ENCODE measurements at places on chromosomes 5 and 9.
A peak's percentile ranks its signal among the peaks of the same experiment; 100 is the strongest.

DNA sequence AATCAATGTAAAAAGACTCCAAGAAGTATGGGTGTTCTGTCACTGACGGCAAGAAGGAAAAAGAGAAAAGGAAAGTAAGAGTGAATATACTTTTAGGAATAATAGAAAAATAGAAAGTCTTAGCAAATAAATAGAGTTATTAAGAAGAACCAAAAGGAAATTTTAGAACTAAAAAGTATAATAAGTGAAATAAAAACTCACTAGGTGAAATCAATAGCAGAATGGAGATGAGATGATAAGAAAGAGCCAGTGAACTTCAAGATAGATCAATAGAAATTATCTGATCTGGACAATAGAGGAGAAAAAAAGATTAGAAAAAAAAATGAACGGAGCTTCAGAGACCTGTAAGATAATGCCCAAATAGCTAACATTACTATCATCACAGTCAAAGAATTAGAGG lies 31.6 kb upstream of the ANXA6 start:
- no peak for DNase-seq

DNA sequence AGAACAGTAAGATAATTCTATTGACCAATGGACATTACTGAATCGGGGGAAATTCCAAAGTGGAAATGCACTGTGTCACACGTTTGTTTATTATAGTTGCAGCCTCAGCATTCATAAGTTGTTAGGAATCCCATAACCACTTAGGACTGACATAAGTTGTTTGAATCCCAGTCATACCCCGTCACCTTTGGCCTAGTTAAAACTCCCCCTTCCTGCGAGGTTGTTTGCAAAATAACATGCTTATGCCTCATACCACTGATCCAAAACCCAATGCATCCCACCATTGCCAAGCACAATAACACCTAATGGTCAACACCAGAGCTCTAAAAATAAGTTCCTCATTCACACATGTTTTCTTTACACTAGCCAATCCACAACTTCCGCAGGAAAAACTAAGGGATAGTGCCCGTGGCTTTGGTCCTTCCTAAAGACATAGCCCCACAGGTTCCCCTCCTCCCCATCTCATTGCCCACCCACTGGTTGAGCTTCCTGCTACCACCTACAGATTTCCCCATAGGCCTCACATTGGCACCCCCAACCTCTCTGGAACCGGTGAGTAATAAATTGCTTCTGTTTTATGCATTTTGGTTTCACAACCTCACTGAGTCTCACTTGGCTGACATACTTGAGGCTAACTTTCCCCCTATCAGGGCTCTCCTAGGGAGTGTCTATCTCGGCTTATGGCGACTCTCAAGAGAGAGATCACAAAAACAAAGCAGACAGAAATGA lies 42.3 kb upstream of the MUSK start:
- no peak for DNase-seq

DNA sequence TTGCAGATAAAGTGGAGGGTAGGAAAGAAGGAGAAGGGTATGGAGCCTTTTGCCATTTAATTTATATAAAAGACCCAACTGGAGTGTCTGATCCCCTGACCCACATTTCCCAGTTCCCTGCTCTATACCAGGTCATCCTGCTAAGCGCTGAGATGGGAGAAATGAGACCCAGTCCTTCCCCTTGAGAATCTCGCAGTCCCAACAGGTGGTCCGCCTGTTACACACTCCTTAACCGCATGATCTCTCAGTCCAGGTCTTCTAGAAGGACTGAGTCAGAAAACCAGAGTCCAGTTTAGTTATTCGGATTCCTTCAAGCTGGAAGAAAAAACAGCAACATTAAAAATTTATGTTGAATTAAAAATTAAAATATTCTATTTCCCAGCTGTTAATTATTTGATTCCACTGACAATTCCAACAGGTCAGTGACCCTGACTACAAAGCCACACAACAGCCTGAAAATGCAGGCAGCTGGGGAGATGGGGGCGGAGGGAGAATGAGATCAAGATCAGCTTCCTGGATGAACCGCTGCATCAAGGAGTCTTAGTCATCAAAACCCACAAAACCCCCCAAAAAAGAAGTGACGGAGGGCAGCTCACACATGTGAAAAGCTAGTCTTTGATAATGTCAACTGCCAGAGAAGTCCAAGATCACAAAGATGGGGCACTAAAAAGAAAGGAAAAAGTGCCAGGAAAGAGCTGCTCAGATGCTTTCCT lies 44.0 kb downstream of the GGTA1 start:
- DNase-seq, result no peak

GRCh38 chr5:137329586-137330296 lies 169.4 kb downstream of the SPOCK1 start:
- no peak for DNase-seq

DNA sequence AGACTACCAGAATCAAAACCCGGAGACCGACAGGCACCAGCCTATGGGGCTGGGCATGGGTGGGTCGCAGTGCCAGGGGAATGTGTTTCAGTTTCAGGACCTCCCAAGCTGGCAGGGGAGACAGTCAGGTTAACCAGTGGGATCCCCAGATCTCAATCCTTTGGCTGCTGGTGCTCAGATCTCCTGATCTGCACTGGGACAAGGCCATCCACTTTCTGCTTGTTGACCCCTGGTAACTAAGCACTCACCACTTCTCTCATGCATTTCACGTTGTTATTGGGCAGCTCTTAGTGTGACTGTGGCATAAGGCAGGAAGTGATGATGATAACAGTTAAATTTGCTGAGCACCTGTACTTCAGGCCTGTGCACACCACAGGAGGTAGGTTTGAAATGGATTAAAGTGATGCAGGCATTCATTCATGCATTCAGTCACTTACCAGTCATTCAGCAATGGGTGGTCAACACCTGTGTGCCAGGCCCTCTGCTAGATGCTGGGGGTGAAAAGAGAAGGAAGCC lies 42.1 kb upstream of the STXBP1 start:
- no peak for DNase-seq

DNA sequence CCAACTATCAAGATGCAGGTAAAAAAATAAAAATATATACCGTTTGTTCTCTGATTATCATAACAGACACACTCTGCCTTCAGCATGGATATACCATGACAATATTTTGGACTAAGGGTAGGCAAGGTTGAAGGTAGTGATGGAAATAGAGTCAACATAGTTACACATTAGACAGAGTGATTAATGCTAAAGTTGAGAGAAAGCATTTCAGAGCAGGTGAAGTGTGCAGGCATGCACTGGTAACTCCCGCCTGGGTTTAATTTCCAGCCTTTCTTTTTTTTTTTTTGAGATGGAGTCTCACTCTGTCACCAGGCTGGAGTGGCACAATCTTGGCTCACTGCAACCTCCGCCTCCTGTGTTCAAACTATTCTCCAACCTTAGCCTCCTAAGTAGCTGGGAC lies 458.5 kb downstream of the TLR4 start:
- DNase-seq, result no peak

DNA sequence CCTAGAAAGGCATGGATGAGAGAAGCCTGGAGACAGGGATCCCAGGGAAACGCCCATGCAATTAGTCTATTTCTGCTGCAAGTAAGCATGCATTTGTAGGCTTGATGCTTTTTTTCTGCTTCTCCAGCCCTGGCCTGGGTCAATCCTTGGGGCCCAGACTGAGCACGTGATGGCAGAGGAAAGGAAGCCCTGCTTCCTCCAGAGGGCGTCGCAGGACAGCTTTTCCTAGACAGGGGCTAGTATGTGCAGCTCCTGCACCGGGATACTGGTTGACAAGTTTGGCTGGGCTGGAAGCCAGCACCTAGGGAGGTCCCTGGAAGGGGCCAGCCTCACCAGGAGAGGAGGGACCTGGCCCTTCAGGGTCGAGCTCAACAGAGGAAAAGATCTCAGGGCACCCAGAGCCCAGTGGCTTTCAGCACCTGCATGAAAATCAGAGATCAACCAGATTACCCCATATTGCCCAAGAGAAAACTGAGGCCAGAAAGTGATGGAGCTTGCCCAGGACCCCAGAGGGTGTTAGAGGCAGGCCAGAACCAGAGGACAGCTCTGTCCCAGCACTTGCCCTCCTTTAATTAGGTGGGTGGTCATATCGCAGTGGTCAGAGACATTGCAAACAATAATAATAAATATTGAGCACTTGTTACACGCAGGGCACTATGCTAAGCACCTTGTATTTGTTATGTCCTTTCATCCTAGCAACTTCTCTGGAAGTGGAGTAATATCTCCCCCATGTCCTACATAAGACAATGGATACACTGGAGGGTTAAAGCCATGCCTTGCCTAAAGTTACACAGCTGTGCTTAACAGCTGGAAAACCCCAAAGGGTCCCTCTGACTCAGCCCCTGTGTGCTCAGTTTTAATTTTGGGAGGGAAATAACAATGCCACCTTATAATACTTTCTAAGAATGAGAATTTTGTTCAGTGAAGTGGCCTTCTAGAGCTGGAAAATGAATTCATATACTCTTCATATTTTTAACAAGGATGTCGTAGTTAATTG lies 67.1 kb downstream of the KLF4 start:
- peak; percentile 60 for DNase-seq

GRCh38 chr5:172093559-172093958 lies 87.1 kb upstream of the FBXW11 start:
- DNase-seq, result peak; percentile 50

GRCh38 chr5:119301906-119302305 lies 53.9 kb upstream of the TNFAIP8 start:
- DNase-seq, result no peak

DNA sequence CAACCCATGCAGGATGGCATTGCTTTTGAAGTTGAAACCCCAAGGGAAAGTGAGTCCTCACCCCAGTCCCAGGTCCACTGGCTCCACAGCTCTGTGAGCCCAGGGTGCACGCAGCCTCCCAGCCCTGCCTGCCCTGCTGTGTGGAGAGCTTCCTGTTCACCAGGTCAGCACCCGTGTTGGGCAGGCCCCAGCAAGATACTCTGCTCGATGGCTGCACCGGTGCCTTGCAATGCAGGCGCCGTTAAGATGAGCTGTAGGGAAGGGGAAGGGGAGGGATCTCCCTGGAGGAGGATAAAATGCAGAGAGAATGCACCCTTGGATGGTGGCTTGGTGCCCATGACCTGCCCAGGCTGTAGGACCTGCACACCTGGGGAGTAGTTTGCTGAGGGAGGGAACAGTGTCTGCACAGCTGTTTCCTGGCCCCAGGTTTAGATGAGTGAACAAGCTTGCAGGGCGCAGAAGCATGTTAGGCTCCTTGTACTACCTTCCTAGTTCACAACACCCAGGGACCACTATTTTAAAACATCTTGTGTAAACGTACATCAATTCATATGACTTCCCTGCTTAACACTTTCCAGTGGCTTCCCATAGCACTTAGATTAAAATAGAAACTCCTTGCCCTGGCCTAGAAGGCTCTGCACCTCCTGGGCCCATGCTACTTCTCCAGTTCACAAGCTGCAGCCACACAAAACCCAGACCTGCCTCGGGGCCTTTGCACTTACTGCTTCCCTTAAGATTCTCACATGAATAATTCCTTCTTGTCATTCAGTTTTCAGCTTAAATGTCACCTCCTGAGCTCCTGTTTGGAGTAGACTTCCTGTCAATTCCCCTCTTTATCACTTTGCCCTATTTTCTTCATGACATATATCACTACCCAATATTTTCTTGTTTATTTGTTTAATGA lies 19.6 kb downstream of the FAT2 start:
- DNase-seq, result no peak

DNA sequence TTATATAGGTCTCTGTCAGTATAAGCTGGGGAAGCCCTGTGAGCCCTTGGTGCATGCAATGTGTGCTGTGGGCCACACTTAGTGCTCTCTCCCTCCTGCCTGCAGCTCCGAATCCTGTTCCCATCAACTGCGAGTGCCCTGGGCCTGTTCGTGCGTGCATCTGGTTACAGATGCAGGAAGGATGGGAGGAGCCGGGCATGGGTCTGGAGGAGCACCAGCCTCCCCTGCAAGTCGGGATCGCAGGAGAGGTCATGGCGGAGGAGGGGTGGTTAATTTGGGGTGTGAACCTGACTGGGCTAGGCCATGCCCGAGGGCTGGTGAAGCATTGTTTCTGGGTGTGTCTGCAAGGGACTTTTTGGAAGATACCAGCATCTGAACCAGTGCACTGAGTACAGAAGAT lies 274.6 kb upstream of the IRX4 start:
- DNase-seq, result no peak

DNA sequence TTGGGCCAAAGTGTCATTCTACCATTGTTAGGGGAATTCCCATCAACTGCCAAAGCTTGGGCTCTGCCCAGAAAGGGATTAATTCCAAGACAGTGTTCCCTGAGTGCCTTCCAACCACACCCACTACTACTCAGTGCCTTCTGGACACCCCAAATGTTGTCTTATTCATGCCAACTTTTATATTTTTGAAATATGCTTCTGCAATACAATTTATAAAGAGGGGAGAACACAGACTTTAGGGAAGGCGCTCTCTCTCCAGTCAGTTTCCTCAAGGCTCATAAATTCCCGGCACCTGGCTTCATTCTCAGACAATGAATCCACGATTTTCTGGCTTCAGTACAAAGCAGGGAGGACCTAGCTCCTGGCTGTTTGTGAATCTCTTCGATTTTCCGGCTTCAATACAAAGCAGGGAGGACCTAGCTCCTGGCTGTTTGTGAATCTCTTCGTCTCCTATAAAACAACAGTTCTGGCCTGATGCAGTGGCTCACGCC lies 120.1 kb upstream of the MYO10 start:
- no peak for DNase-seq

DNA sequence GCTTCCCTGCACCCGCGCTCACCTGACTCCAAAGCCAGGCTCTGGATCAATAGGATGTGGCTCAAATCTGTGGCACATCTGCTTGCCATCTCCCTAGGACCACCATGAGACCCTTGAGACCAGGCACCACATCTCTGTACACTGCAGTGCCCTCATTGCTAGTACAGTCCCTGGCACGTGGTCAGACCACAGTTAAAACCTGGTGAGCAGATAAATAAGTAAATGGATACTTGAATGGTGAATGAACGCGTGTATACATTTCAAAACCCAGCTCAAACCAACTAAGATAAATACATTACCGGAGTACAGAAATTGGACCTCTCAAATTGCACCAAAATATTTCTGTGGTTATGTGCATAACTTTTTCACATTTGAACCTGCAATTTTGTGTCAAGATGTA lies 221.2 kb upstream of the IRX4 start:
- DNase-seq, result no peak

GRCh38 chr9:20564650-20565049 lies 57.6 kb downstream of the MLLT3 start:
- no peak for DNase-seq

DNA sequence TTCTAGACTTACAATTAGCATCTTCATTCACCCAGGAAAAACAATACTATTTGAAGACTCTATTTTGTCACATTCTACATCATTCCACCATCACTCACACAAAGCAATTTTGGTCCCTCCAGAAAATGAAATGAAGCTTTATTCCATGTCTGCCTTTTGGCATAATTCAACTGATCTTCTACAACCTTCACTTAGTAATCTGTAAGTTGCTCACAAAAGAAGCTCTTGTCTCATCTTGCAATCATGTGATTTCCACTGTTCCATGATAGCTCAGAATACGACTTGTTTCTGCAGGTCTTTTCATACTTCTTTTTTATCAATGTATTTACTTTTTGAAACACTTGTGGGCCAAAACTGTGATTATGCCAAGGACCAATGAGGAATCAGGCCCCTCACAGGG lies 261.9 kb upstream of the NR4A3 start:
- no peak for DNase-seq

- DNase-seq, result no peak
Measured at GRCh38 chr9:15211815-15212495, 95.1 kb downstream of the TTC39B start.

- DNase-seq, result no peak
Measured at GRCh38 chr5:83494087-83494620, 22.6 kb downstream of the VCAN start.
